PC-3 (cell line): ENCODE measurements at places on chromosomes 2 and 18.

GRCh38 chr2:178450524-178450773, 526 bp downstream of the PRKRA start:
- H3K27ac ChIP-seq = peak overlapping the region; percentile 85
- H3K36me3 ChIP-seq = peaks cover 12% of the 10 kb centered on the region
- no peaks in the 10 kb centered on the region for H3K27me3 ChIP-seq
- no peak for DNase-seq
- peaks cover 19% of the 10 kb centered on the region for H3K4me1 ChIP-seq

DNA sequence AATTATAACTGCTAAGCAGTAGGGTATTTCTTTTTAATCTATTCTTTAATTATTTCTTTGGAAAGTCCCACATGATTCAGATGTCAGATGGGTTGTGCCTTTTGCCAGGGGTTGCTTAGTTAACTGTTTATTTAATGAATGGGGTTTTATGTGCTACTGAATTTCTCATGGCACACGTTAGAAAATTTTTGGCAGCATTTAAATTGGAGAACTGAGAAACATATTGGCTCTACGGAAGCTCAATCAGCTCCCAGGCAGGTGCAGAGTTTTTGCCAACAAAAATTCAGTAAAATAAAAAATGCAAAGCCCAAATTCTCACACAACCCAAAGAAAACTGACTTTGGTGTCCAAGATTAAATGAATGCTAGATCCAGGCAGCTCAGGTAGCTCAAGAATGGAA, 467.2 kb downstream of the NRXN1 start:
- H3K27me3 ChIP-seq = no peaks in the 10 kb centered on the region

- no peaks in the 10 kb centered on the region for H3K27me3 ChIP-seq
- no peak for DNase-seq
- H3K4me1 ChIP-seq = peaks cover 14% of the 10 kb centered on the region
- peak overlapping the region; percentile 92 for H3K4me3 ChIP-seq
- no peak overlapping the region for H3K27ac ChIP-seq
- peaks cover 13% of the 10 kb centered on the region for H3K36me3 ChIP-seq
These were observed 1.3 kb upstream of the PNO1 start for GRCh38 chr2:68156419-68156818.

GRCh38 chr18:58349650-58350049, 279.2 kb downstream of the ALPK2 start:
- H3K27me3 ChIP-seq = no peaks in the 10 kb centered on the region
- no peaks in the 10 kb centered on the region for H3K4me1 ChIP-seq
- no peak overlapping the region for H3K27ac ChIP-seq
- peaks cover 55% of the 10 kb centered on the region for H3K36me3 ChIP-seq

DNA sequence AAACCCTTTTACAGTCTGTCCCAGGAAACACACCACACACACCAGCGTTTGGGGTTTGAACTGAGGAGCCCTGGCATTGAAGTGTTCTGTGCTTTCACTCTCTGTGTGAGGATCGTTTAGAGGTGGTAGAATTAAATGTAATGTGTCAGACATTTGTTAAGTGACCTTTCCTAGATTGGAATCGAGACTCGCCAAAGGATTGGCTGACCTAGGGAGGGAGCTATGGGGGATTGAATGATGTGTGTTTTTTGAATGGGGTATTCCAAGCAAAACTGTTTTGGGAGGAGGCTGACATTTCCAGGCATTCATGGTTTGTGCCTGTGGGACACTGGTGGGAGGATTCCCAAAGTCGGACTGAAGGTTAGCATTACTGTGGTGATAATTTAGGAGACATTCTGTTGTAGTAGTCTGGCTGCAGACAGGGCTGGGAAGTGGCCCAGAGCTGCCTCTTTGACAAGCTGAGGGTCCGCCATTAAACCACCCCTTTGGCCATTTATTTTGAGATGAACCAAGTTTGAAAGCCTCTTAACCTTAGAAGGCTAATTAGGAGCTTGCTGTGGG, 1.7 kb downstream of the MYO1B start:
- peak overlapping the region; percentile 90 for H3K4me3 ChIP-seq
- peaks cover 51% of the 10 kb centered on the region for H3K4me1 ChIP-seq
- peak overlapping the region; percentile 39 for H3K27ac ChIP-seq
- no peaks in the 10 kb centered on the region for H3K27me3 ChIP-seq
